ENCODE measurements at places on chromosomes 7 and 10.

- DNase-seq: no peak
Measured at GRCh38 chr7:27576360-27576944, 86.2 kb downstream of the HIBADH start.

DNA sequence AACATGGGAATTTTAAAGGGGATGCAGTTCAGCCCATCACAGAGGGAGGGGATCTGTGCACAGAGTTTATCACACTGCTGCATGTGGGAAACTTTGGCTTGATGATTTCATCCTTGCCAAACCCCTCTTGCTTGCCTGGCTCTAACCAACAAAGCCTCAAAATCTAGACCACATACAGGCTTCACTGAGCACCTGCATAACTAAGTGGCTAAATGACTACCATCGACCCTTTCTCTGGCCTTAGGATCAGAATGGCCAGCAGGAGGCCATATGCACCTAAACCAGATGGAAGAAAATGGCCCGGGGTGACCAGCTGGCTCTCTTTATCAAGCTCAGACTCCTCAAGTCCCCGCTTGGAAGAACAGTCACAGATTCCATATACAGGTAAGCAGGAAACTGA, 15.6 kb upstream of the ZNF25 start:
- no peak for DNase-seq

DNA sequence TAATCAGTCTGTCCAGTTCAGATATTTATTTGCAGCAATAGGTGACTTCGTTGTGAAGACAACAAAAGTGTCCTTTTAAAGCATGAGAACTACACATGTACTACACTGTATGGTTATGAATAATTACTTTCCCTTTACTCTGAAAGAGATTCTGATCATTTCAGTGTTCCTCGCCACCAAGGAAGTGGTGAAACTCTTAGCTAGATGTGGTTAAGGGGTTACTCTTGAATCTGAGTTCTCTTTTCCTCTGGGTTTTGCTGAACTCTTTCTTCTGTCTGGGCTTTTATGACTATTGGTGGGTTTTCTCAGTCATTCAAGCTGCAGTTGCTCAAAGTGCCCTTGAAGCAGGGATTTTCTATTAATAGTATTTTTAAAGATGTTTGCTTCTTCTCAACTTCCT, 127.9 kb upstream of the SEM1 start:
- no peak for DNase-seq

GRCh38 chr7:95526128-95526738, 40.5 kb downstream of the ASB4 start:
- no peak for DNase-seq

GRCh38 chr10:75889051-75889450, 457.6 kb downstream of the LRMDA start:
- no peak for DNase-seq
